ENCODE measurements at places on chromosomes 4 and X.

- DNase-seq: no peak
These were observed 239.6 kb downstream of the SPOCK3 start for GRCh38 chr4:166994686-166995085.

DNA sequence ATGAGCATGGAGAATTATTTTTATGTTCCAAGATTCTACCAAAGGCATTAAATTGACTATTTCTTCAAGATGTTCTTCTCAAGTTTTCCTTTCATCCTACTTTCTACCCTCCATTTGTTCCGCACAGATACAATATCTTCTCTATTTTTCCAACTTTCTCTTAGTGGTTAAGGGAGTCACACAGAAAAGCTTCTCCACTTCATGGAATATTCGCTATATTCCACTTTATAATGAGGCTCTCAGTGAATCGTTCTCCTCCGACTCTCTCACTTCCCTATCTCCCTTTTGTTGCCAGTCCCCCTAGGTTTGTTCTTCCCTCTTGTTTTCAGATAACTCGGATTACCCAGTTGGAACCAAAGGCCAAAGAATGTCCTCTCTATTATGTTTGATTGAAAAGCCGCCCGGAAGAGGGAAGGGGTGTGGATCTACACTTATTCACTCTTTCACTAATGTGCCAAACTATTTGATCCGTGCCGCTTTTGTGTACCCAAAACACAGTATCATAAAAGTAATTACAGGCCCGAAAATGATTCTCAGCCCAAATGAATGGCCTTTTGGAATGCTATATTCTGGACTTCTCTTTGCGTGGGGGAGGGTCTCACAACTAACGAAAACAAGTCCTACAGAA lies 1.2 kb downstream of the SH3D19 start:
- no peak for DNase-seq

- DNase-seq: no peak
These were observed 61.3 kb upstream of the TXK start for GRCh38 chr4:48195374-48195773.

- DNase-seq: no peak
These were observed 77.5 kb upstream of the HS3ST1 start for GRCh38 chr4:11506194-11506593.

DNA sequence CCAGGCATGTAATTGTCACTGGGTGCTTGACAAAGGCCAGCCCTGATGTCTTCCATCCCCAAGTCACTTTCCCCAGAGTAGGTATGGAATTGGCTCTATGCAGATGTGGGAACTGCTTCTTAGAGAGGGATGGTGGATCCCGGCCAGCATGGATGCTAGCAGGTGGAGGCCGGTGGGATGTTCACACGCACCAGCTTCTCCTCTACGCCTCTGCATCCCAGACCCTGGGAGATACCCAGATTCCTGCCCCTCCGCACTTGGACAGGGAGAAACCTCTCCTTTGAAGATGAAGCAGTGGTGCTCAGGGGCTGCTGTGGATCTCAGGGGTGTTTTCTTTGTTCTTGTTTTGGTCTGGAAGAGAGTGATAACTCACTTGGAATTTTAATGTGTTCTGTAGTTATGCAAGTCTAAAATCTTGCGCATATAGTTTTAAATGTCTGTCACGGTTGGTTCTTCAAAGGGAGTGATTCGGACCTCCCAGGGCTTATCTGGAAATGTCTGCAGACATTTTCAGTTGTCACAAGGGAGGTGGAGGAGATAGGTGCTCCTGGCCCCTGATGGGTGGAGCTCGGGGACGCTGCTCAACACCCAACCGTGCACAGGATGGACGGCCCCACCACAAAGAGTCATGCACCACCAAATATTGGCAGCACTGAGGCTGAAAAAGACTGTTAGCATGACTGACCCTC lies 308.0 kb downstream of the DHRSX start:
- no peak for DNase-seq

Measured in CD4-positive, alpha-beta T cell treated with Interleukin-4 for 4 hours (primary cell).